ENCODE measurements at places on chromosomes 11 and 22. TPM values are rescaled to one million over a fixed set of nuclear protein-coding genes. Genes with fewer than 3 reads are reported as not detected.

Gene RIBC2
- 2.6 TPM for total RNA-seq

Gene CSNK2A3
- total RNA-seq: 2.5 TPM

Gene DDX6
- 22.8 TPM for total RNA-seq

Gene SLC16A8
- total RNA-seq: not detected

Gene TESMIN
- 7.3 TPM for total RNA-seq

Gene PDE2A
- total RNA-seq: 2.1 TPM

Gene SERPINH1
- 86.3 TPM for total RNA-seq

Gene CBLIF
- total RNA-seq: not detected

Gene EIF3F
- total RNA-seq: 292 TPM

Gene PRDX5
- 494 TPM for total RNA-seq

Gene OR5A2
- not detected for total RNA-seq

Gene CALCA
- total RNA-seq: 0.15 TPM

Gene FAM83F
- total RNA-seq: not detected

Gene OR2D2
- not detected for total RNA-seq

Gene RBMXL2
- not detected for total RNA-seq
